Hair follicular keratinocyte (primary cell): ENCODE measurements at places on chromosomes 6 and 20. TPM values are rescaled to one million over a fixed set of nuclear protein-coding genes. Genes with fewer than 3 reads are reported as not detected.

KCNQ5 gene
- total RNA-seq = 1.9 and 3.7 TPM in 2 replicates

DOK5 gene
- not detected in 2 replicates for total RNA-seq

HRH3 gene
- not detected in 2 replicates for total RNA-seq

DLL1 gene
- 19.4 and 37.1 TPM in 2 replicates for total RNA-seq

THBS2 gene
- total RNA-seq = 177 and 216 TPM in 2 replicates

CASS4 gene
- not detected in 2 replicates for total RNA-seq

BANF2 gene
- not detected in 2 replicates for total RNA-seq

ADGRB3 gene
- not detected in 2 replicates for total RNA-seq

TEAD3 gene
- total RNA-seq = 11.7 and 14.5 TPM in 2 replicates

FAM120B gene
- total RNA-seq = 8.2 and 13.0 TPM in 2 replicates
